ENCODE measurements at places on chromosomes 5 and 9. TPM values are rescaled to one million over a fixed set of nuclear protein-coding genes. Genes with fewer than 3 reads are reported as not detected.
A peak's percentile ranks its signal among the peaks of the same experiment; 100 is the strongest.

Gene HRCT1
- 0.41 TPM for total RNA-seq

Gene CMYA5
- total RNA-seq: 0.02 TPM

- no peak for DNase-seq
Measured at GRCh38 chr5:92850886-92851285, 730.1 kb downstream of the NR2F1-AS1 start.

DNA sequence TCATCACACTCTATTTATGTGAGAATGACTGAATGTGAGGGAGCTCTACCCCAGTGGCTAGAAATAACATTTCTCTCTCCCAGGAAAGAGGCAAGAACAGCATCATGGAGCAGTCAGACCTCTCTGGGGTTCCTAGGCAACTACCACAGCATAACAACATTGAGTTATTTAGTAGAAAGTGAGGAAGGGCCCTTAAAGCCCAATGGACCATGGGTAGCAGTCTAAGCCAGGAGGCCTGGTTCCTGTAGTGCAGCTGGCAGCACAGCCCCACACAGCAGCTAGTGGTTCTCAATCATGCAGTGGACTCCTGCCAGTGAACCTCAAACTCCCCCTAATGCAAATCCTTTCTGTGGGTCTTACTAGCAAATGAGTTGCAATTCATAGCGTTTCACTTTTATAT, 55.3 kb downstream of the SPEF2 start:
- DNase-seq: no peak

GRCh38 chr5:74916831-74917710, 50.9 kb upstream of the FAM169A start:
- peak; percentile 53 for DNase-seq

DNA sequence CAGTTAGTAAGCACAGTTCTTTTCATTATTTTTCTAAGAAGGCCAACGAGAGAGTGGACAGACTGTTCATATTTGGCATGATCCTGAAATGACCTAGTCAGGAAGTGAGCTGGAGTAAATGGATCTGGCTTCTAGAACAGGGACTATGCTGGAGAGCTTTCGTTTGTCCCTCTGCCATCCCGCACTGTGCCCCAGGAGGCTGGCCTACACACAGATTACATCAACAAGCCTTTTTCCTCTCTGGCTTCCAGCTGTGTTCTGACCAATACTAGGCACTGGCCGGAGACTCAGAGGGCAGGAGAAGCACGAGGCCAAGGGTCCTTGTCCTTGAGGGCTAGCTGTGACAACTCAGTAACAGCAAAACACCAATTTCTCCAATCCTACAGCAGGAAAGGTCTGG, 127.8 kb downstream of the MED27 start:
- DNase-seq: no peak

- no peak for DNase-seq
Measured at GRCh38 chr5:45252978-45253377, 443.2 kb downstream of the HCN1 start.

GRCh38 chr5:528629-529511, 4.6 kb upstream of the SLC9A3 start:
- DNase-seq: no peak

DNA sequence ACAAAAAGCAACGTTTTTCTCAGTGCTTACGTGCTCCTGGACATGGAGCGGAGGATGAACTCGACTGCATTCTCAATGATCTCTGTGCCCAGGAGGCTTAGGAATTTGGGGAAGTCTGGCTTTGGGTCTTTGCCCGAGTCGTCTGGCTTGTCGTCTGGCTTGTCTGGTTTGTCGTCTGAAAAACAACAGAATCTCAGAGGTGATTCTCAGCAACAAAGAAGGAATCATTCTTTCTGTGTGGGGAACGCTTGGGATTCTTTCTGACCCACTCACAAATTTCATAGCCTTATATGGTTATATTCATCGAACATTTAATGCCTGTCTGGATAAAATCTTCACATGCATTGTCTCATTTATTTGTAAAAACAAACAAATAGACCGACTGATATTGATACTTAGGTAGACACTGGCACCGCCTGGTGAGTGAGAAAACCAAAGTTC, 4.7 kb downstream of the C5orf46 start:
- DNase-seq: peak; percentile 17

GRCh38 chr5:114660791-114661190, 298.9 kb downstream of the KCNN2 start:
- no peak for DNase-seq

DNA sequence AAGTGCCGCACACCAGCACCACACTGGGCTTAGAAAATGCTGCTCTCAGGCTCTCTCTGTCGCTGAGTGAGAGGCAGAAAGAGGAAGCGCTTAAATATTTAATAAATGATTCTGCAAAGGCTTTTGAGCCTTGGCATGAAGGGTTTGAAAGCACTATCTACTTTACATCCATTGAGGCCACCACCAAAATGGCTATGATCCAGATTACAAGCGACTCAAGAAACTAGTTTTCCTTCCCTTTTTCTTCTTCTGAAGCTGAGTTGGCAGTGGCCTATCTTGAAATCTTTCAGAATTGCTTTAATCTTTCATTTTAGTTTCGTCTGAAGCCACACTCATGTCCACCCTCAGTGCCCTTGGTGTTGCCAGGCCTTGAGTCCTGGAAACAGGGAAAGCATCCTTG, 59.5 kb downstream of the EBF1 start:
- no peak for DNase-seq

- peak; percentile 54 for DNase-seq
Measured at GRCh38 chr5:36878392-36879082, 2.0 kb downstream of the NIPBL start.

GRCh38 chr5:91140657-91141056, 242.5 kb downstream of the ARRDC3 start:
- DNase-seq: no peak

All from H4 (cell line).